ENCODE measurements at places on chromosomes 7 and 10.

DNA sequence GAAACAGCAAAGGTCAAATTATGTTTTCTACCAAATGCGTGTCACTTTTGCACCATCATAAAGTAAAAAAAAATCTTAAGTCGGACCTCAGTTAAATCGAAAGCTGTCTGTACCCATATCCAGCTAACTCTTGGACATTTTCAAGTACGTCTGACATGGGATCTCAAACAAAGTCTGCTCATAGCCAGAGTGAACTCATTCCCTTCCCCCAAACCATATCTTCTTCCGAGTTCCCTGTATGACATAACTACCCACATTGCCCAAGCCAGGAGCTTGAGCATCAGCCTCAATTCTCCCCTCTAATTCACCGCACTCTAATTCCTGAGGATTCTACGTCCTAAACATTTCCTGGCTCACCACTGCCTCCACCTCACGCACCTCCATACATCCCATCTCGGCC is 44.8 kb upstream of the TARP start:
- DNase-seq = no peak

DNA sequence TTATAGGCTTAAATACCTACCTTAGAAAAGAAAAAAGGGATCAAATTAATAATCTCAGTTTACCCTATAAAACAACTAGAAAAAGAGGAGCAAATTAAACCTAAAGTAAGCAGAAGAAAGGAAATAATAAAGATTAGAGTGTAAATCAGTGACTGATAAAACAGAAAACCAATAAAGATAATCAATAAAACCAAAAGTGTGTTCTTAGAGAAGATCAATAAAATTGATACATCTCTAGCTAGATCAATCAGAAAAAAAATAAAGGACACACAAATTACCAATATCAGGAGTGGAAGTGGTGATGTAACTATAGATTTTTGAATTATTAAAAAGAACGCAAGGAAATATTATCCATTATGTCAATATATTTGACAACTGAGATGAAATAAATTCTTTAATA is 69.2 kb upstream of the NAMPT start:
- no peak for DNase-seq

DNA sequence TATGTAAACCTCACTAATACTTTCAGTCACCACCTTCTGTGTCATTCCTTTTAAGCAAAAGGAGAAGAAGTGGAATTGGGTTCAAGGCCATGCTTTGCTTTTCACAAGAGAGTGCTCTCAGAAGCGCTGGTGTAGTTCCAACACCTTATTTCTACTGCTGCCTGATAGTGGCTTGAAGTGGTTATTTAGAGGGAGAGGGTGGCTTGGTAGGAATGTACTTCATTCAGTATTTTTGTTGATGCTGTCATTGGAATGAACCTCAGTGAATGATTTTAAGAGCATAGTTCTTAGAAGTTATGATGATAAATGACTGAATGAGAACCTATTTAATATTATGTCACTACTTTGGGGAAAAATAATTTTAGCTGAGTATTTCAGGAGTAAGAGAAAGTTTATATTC is 396.7 kb downstream of the EXOC4 start:
- no peak for DNase-seq

GRCh38 chr7:36986948-36987724 is 262.8 kb upstream of the AOAH start:
- peak; percentile 22 for DNase-seq

- no peak for DNase-seq
Observed at GRCh38 chr7:45068236-45069023, 20.3 kb downstream of the NACAD start.

DNA sequence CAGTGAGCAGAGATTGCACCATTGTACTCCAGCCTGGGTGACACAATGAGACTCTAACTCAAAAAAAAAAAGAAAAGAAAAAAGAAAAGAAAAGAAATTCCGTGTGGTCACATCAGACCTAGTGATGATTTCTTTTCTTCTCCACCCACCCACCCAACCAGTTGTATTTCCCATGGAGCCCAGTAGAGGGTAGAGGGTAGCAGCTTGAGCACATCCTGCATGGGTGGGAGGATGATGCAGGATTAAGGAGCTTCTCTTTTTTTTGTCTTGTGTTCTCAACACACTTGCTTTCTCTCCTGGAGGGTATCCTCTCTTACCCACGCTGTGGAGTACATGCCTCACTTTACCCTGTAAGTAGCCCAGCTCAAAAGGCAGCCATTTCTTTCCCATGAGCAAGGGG is 118.6 kb upstream of the CARD11 start:
- DNase-seq = no peak

GRCh38 chr7:46811529-46811928 is 770.4 kb downstream of the TNS3 start:
- peak; percentile 59 for DNase-seq

- DNase-seq = no peak
Observed at GRCh38 chr10:105161149-105161548, 520.1 kb downstream of the SORCS3 start.

- DNase-seq = no peak
Observed at GRCh38 chr10:67268146-67268545, 342.3 kb downstream of the LRRTM3 start.

DNA sequence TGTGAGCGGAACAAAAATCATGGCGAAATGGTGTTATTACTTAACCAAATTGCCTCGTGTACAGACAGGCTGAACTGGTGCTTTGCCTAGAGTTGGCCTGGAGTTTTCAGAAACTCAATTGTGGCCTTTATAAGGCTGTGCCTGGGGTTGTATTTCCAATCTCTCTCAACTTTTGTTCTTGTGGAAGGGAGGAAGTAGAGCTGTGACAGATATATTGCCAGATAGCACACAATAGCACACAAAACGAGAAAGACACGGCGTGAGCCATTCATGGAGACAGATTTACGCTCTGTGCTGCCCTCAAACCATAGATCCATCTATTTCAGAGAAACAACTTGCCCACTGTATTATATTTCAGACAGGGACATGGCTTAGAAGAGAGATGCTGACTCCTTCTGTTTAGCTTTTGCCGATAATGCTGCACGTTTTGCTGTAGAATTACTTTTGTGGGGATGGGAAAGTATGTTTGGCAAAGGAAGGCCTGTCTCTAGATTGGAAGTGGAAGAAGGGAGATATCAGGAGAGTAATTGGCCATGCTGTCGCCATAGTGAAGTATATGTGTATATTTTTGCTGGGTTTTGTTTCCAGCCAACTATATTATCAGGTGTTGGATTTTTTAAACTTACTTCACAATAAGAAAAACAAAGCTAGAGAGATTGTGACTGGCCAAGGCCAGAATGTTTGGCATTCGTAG is 80.4 kb downstream of the AUTS2 start:
- DNase-seq = no peak

DNA sequence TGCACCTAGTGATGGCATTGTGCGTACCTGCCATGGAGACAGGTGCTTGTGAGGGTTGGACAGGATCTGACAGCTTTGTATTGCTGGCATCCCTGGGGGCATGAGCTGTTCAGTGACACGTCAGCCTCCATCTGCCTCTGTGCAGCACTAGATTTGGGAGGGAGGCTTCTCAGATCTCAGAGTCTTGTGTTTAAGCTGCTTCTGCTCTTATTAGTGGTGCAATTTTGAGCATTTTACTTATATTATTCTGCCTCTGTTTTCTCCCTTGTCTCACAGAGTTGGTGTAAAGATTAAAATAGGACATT is 5.1 kb downstream of the ARHGAP22 start:
- DNase-seq = no peak

DNA sequence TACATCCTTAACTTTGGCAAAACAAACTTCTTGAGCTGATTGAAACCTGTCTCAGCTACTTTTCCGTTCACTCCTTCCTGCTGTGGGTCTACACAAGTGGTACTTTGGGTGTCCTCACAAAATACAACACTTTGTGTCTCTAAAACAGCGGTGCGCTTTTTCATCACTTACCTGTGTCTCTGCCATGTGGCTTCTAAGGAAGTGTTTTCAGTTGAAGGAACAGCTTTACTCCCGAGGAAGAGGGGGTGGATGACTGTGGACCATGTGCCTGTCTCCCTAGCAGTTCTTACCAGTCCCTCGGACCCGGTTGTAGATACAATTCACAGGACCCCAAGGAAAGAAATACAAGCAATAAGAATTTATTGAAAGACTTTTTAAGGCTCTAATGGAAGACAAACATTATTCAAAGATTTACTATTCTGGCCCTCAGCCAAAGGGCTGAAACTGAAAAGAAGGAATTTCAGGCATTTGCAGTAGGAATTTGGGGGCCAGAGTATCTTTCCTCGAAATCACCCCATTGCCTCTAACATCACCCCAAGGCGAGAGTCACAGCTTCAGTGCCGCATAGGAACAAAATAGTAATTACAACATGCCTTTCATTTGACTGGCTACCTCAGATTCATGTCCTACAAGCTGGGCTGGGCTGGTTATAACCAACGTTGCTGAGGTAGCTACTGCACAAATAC is 246.3 kb downstream of the ACTR3B start:
- no peak for DNase-seq

DNA sequence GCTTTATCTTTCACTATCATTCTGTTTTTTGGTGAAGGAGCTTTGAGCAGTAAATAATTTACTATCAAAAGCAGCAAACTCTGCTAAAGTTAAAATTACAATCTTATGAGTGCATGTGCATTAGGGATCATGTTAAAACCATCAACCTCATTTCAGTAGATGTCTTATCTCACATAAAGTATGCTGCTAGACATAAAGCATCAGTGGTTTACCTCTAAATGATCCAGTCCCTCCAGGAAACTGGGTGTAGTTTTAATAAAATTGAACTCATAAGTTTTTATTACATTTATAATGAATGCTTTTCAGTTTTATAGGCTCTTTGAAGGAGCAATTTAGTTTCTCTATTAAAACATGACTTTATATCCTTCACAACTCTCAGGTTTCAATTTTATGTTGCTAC is 108.7 kb downstream of the LRRN3 start:
- no peak for DNase-seq

DNA sequence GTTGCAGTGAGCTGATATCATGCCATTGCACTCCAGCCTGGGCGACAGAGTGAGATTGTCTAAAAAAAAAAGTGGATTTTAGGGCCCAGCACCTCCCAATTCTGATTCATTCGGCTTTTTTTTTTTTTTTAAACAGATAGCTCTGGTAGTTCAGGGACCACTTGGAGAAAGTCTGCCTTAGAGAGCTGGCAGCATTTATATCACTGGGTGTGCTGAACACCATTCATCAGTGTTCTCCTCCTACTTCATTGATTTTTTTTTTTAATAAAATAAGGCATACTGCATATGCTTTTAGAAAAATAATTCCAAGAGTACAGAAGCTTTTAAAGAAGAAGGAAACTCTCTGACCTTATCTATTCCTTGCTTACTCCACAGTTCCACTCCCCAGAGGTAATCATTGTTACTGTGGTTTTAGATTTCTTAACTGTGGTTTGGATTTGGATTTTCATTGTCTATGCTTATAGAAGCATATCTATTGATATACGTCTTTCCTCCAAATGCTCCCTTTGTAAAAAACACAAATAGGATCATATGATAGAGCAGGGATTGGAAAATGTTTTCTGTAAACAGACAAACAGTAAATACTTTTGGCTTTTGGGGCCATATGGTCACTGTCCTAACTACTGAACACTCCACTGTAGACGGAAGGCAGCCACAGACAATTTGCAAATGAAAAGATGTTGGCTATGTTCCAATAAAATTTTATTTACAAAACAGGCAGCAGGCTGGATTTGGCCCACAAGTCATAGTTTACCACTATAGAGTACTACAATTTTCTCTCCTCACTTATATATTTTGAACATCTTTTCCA is 21.1 kb upstream of the SAR1A start:
- DNase-seq = no peak

DNA sequence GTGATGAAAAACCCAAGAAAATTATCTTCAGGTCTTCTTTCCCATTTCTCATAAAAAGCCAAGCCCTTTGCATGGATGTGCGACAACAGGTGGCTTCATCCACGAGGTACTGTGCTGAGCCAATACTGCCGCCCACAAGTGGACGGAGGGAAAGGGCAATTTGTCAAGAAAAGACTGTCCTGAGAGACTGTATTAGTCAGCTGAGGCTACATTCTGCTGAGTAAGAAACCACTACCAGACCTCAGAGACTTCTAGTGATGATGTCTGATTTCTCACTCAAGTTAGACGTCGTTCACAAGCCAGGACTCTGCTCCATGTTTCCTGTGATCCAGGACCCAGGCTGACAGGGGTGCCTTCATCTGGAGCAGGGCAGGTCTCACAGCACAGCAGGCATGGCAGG is 171.5 kb upstream of the CDCA7L start:
- DNase-seq = no peak

GRCh38 chr7:95527033-95527775 is 41.5 kb downstream of the ASB4 start:
- DNase-seq = peak; percentile 24

DNA sequence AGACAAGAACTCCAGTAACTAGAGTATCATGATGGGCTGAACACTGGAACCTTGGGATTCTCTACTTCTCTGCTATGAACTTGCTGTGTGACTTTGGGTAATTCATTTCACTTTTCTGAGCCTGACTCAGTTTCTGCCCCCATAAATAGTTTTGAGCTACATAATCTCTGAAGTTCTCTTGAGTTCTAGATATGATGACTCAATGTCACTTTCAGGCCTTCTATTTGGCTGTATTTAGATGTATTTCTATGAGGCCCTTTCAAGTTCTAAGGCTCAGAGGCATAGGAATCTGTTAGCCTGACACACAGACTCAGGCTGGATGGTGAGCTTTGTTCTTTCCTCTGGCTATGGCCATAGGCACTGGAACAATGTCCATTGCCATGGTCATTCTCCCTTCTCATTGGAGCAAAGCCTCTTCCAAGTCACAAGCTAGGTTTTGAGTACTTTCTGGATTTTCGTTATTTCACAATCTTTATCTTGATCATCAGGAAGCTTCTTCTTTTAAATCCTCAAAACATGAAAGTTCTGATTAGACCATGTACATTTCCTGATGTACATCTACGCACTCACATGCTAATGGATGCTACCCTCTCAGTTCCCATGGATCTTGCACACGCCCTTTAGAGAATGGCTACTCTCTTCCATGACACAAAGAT is 101.6 kb downstream of the TES start:
- DNase-seq = no peak

DNA sequence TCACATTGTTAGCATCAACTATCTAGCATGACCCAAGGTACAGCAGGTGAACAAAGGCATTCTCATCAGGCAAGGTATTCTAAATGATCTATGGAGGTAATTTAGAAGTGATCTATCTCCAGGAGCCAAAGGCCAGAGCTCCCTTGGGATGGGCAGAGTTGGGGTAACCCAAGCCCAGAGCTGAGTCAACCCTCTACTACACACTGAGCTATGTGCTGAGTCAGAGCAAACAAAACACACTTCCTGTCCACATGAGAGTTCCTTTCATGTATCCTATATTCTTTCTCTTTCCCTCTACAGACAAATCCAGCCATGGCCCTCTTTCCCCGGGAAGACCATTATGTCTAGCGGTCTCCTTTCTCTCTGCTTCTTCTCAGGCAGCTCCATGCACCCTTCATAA is 68.2 kb upstream of the AGK start:
- DNase-seq = no peak
